ENCODE measurements at places on chromosomes 5 and 9.

GRCh38 chr9:127360829-127361228, 36.1 kb upstream of the SLC2A8 start:
- DNase-seq: no peak

GRCh38 chr5:138352722-138353559, 456 bp downstream of the KDM3B start:
- DNase-seq: peak; percentile 50

DNA sequence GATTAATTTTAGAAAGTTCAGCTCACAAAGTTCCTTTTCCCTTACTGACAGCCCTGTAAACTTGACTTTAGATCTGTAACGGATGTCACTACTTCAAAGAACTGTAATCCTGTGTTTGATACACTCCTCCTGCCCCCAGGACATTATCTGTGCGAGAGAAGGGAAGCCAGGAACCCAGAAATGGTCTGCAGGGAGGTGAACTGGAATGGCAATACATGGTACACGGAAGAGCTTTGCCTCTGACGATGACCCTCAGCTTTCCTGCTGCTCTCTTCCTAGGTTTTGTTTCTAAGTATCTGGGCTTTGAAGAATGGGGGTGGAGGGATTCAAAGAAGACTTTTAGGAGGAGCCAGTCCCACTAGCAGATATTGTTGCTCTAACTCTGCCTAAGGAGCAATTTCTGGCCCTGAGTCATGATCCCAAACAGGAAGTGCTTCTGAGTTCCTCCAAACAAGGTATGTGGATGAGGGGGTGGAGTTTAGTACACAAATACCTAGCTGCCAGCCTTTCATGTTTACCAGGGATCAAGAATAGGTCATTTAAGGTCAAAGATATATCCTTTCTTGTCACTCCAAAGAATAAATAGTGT, 43.4 kb upstream of the TMC1 start:
- DNase-seq: peak; percentile 90

GRCh38 chr5:149323621-149324205, 21.6 kb upstream of the GRPEL2 start:
- DNase-seq: no peak

DNA sequence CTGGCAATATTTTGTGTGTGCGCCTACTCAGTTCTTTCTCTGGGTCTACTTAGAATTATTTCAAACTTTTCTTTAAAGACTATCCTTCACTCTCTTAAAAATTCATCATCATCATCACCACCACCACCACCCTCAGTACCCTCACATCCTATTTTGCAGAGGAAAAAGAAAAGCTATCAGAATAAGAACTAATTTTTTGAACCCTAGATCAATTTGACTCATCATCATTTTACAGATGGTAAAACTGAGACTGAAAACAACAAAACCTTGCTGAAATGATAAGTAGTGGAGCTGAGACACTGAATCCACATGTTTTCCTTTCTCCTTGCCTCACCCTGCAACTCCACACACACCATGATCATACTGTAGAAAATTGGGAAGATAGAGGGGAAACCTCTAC, 119.3 kb downstream of the SSBP2 start:
- no peak for DNase-seq

DNA sequence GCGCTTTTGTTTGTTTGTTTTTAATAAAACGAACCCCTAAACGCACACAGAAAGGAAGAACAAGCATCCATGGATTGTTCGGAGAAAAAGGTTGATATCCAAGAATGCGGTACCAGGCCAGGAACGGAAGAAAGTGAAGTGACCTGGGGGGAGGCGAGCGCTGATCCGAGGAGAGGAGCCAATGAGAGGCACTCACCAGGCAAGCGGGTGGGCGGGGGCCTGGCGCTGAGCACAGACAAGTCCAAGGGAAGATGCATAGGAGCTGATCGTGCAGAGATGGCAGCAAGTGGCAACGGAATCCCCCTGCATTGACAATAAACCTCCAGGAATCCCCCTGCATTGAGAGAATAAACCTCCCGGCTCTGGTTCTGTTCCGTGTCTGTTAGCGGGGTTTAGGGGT, 8.4 kb downstream of the OBP2B start:
- DNase-seq: no peak

- no peak for DNase-seq
These were observed 176.2 kb downstream of the SEC61B start for GRCh38 chr9:99398241-99398640.

- no peak for DNase-seq
These were observed 172.2 kb downstream of the DAB2IP start for GRCh38 chr9:121823451-121824169.

DNA sequence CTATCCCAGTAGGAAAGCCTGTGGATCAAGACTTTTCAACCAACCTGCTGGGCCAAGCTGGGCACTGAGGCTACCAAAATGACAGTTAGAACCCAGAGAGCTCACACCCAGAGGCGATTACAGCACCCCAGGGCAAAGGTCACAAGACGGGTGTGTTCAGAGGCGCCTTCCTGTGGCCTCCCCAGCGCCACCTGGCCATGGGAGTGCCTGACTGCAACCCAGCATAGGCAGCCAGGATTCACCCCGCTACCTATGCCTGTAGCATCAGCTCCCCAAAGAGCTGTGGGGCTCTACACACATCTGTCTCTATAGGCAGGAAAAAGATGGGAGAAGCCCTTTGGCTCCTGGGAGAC, 33.5 kb downstream of the PDGFRB start:
- DNase-seq: no peak

DNA sequence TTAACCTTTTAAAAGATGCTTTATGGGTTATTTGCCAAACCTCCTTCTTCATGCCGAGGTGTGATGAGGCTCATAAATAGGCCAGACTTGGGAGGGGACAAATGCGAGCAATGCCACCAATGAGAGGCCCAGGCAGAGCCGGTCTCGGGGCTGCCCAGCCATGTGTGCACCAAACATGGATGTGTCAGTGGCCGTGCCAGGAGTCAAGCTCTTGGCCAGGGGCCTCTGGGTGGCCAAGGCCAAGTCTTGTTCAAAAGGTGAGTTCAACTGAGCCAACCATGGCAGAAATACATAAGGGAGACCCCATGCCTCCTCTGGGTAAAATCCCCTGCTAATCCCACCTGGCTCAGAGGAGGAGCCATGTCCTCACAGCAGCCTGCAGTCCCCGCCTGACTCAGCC, 10.9 kb upstream of the LCN15 start:
- DNase-seq: no peak

DNA sequence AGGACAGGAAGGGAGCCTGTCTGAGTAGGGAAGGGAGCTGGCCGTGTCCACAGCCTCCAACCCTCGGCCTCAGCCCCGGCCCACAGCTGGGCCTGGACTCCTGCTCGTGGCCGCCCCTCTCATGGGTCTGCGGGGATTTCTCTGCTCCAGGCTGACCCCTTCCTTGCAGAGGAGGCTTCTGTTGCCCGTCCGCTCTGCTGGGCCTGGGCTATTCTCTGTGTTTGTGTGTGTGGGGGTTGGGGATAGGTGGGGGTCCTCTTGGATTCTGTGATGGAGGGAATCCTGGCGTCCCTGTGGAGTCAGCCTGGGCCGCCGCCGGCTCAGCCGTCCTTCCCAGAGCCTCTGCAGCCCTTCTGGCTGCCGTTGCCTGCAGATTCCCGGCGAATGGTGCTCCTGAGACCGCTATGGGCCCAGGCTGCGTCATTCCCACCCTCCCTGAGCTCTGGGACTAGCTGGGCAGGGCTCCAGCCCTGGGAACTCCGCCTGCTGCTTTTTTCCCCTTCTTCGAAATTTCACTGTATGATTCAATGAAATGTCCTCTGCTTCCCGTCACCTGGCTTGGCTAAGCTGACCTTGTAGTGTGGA, 64.2 kb downstream of the FGF18 start:
- no peak for DNase-seq

- DNase-seq: no peak
These were observed 46.7 kb downstream of the IL31RA start for GRCh38 chr5:55897905-55898304.

DNA sequence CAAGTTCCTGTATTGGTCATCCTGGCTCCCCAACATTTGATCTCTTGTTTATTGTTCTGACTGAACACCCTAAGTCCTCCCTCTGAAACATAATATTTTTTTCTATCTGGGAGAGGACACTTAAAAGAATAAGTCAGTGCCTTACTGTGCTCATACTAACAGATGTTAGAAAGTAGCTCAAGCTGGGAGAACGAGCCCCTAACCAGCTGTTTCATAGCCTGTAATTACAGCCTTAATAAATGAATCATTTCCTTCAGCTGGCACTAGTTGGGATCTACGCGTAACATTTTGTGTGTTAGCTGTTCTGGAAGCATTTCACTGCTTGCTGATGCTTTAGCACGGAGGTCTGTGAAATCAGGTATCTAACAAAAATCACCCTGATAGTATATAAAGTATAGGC, 345.9 kb upstream of the RIOK2 start:
- DNase-seq: no peak

GRCh38 chr9:3040761-3041160, 196.9 kb upstream of the PUM3 start:
- DNase-seq: no peak

DNA sequence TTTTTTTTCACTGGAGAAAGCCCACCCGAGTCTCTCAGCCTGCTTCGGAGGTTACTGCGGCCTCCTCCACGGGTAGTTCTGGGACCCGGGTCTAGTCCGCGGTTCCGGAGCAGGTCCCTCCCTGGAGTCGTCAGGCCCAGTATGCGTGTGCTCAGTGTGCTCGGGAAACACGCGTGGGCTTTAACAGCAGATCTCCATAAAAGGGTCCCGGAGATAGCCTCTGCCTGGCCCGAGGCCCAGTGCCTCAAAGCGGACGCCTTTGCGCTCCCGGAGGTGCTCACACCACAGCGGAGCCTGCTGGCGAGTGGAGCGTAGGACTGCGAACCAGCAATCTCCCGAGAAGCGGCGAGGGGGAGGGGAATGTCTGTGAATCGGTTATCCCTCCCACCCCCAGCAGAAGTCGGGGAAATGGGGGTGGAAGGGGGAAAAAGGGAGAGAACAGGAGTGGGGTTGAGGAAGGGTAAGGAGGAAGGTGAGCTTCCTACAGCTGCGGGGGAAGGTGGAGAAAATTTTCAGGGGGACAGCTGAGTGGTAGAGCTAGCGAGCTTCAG, 28.7 kb downstream of the CDKN2A start:
- DNase-seq: peak; percentile 76

DNA sequence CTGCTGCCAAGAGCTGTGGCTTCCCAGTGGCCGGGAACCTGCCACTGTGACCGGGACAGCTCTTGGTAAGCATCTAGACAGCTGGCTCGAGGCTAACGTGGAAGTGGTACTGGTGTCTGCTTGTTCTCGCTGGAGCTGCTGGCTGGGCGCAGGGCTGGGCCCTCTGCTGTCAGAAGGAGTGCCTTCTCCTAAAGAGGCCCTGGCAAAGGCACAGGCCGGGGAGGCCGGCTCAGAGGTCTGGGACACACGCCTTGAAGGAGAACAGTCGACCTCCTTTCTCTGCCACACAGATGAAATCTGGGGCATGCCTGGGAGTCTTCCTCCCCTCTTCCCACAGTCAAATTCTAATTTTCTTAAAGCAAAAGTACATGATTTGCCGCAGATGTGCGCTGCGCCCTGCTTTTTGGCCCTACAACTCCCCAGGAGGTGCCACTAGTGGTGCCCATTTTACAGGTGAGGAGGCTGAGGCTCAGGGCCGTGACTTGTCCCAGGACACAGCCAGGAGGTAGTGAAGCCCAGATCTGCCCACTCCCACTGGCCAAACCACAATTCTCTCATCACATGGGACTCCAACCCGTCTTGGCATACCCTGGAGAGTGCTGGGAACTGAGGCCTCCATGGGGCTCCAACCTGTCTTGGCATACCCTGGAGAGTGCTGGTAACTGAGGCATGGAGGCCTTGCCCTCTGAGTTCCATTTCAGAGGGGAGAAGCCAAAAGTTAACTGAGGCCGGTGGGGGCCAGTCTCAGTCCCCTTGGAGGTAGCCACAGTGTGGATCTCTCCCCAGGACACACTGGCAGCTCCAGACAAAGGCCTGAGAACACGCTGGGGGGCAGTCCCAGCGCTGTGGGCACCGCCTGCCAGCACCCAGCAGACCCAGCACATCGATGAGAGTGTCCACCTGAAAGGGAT, 12.0 kb upstream of the RXRA start:
- DNase-seq: no peak

DNA sequence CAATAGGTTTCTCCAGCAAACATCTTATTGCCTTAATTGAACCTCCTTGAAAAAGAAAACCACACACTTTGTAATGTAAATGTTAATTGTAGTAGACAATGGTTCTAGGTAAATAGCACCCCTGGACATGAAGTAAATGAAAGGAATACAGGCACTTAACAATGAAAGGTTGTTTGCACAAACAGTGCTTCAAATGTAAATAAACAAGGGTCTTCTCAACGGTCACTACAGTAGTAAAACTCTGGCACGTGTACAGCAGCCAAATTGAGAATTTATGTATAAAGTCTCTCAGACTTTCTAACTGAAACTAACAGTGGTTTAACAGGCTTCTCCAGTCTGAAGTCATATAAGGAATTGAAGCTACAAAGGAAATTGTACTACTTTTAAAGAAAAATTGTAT, 218.3 kb downstream of the MEF2C start:
- no peak for DNase-seq

GRCh38 chr5:131794586-131794985, 2.2 kb downstream of the FNIP1 start:
- DNase-seq: no peak

DNA sequence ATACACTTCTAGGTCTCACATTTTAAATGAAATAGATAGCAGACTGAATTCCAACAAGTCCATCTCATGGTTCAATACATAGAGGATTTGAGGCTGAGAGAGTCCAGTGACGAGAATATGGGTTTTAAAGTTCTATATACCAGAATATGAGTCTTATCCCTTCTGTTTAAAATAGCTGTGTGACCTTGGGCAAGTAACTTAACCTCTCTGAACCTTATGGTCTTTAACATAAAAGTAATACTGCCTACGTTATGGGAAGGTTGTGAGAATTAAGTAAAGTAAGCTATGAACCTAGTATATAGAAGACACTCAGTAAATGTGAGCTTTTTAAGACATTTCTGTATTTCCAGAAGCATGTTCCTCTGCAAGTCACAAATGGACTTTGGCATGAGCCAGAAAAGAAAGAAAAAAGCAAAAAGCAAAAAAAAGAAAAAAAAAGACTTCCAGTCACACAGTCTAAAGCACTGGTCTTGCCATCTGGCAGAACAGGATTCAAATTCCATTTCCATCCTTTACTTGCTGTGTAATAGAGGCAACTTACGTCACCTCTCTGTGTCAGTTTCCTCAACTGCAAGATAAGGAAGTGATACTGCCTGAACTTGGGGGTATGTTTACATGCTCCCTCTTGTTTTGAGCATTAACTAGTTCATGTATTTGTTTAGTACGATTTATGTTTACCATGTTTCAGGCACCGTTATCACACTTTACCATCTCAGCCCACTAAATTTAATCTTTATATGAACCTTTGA, 248.2 kb downstream of the TRIM32 start:
- no peak for DNase-seq

- DNase-seq: no peak
These were observed 1.1 kb upstream of the BRD3 start for GRCh38 chr9:134068744-134069479.

DNA sequence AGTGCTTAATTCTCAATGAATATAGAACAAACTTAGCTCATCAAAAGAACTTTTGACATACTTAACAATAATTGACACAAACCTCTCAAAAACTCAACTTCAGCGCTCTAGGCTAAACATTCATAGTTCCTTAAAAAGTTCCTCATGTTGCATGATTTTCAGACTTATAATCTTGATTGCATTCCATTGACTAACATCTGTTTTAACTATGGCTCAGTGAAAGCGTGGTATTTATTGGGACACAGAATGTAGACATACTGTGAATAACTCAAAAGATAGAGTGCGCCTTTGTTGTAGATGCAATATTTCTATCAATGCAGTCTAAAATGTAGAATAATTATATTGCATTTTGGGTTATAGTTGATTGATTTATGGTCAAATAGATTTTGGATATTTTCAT, 227.1 kb upstream of the HAPLN1 start:
- DNase-seq: no peak

All from kidney capillary endothelial cell (primary cell).